ENCODE measurements at places on chromosomes 4 and X.

GRCh38 chr4:84403656-84404055 lies 95.4 kb downstream of the NKX6-1 start:
- peak; percentile 47 for DNase-seq

GRCh38 chr4:39410415-39410814 lies 3.7 kb downstream of the KLB start:
- DNase-seq: peak; percentile 21

- peak; percentile 57 for DNase-seq
These were observed 66.2 kb upstream of the TACR3 start for GRCh38 chr4:103786014-103786413.

GRCh38 chrX:7334253-7334935 lies 186.4 kb upstream of the PUDP start:
- peak; percentile 89 for DNase-seq

DNA sequence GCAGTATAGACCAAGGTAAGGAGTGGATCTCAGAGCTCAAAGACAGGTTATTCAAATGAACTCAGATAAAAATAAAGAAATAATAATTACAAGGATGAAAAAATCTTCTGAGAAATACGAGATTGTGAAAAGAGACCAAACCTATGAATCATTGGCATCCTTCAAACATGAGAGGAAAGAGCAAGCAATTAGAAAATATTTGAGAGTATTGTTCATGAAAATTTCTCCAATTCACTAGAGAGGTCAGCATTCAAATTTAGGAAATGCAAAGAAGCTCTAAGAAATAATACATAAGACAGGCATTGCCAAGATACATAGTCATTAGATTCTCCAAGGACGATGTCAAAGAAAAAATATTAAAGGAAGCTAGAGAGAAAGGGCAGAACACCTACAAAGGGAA lies 93.5 kb upstream of the GALNTL6 start:
- no peak for DNase-seq

DNA sequence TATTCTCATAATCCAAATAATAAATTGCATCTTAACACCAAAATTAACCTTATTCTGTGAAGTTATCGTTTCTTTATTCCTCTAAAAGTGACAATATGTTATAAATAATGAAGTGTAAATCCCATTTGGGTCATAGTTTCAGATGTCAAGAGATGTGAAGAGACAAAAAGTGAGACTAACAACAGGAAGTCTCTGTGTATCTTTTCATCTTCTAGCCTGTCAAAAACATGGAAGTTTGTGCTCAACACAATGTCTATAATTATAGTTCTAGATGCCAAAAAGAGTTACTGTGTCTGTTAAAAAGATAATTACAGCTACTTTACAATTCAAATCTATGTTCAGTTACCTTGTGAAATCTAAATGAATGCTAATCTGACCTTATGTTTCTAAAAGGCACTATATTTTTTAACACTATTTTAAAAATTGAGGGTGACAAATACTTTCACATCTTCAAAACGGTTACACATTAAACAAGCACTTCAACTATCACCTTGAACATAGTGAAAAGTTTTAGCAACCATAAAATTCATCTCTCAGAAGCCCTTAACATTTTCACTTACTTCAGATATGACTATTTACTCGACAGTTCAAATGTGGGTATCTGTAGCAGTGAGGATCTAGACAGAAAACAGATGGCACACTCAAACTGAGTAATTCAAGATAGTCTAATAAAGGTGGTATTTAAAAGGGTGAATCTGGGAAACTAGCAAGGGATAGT lies 509.8 kb downstream of the ARAP2 start:
- DNase-seq: no peak

All from fibroblast of mammary gland (primary cell).